ENCODE measurements at places on chromosomes 7 and 10.

DNA sequence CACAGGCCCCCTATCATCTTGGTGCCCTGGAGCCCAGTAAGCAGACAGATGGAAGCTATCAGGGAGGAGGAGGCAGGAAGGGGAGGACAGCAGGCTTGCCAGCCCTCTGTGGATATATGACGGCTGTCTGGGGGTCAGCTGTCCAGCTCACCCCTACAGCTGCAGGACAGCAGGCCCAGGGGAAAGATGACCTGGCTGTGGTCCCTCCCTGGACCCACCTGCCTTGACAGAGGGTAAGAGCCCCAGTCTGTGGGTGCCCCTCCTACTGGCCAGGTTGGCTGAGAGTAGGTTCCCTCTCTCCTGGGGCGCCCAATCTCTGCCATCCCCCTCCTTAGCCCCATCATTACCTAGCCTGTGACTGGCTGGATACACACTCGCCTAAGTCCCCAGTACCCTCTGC, 62.5 kb downstream of the C10orf143 start:
- DNase-seq, result no peak

DNA sequence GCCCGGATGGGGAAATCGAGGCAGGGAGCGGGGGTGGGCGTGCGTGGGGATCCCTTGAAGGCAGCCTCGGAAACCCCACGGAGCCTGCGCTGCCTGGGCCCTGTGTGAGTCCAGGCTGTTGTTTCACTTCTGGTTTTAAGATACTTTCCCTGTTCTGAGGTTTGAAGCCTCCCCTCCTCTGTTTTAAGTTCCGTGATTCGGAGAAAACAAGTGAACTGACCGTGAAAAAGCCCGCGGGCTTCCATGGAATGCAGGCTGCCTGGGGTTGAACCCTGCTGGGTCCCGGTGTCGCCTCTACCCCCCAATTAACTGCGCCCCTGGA, 401 bp downstream of the LRRC27 start:
- no peak for DNase-seq

DNA sequence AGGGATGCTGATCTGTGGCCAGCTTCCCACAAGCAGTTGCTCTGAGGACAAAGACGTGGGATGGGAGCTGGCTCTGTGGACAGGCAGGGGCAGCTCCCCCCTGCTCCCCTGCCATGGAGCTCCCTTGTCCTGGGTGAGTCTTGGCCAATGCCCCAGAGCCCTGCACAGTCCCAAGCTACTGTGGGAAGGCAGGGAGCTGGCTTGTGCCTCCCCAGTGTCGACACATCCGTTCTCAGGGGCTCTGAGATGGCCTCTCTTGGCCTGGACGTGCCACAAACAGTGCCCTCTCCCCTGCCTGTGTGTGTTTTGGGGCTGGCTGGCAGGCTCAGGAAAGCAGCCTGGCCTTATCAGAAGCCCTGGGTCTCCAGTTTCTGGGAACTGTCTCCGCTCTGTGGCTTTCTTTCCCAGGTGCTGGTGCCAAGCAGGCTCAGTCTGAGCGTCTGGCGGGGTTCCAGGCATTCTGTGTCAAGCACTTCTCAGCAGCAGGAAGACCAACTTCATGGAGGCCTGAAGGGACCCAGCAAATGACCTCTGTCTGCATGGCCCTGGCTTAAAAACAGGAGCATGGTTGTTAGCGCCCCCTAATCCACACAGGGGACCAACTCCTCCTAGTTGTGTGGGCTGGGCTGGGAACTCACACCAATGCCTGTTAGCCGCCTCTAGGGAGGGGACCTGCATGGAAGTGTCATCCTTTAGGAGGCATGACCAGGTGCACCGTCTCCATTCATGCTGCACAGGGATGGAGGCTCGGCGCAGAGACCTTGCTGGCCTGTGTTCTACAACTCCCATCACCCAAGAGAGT, 375.2 kb downstream of the RPS24 start:
- DNase-seq, result no peak

- no peak for DNase-seq
These were observed 51.9 kb downstream of the LAMB4 start for GRCh38 chr7:108078211-108078673.

DNA sequence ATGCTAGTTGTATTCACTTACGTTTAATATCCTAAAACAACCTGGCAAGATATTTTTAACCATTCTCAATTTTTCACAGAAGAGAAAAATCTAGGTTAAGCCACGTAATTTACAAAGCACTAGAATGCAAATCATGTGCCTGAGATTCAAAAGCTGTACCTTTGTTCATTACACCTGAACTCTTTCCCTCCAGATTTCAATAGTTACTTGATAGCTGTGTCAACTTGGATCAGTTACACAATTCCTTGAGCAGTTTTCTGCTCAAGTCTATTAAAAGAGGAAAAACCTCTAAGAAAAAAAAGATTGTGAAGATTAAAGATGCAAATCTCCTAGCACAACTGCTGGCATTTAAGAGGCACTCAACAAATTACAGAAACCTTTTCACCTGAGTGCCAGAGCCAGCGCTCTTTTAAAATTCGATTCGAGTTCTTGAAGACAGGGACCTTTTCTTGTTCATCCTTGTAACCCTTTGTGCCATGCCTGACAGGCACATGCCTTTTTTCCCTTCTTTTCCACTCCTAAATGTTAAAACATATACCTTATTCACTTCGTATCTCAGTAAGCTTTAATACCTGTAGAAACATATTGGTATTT, 886 bp downstream of the NSUN6 start:
- no peak for DNase-seq

DNA sequence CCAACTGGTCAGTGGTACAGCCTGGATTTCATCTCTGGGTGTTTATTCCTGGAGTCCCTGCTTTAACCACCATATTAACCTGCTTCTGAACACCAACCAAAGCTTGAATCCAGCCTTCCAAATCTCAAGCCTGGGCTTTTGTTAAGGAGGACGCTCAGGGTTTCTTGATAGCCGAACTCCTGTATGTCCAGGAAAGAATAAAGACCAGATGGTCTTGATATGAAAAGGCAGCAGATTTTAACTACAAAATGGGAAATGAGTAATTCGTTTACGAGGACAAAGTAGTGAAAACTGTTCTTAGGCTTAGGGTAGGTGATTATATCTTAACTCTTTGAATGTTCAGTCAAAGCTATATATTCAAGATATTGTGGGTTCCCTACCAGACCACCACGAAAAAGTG, 129.1 kb upstream of the INSYN2A start:
- no peak for DNase-seq

GRCh38 chr7:140678816-140679130, 6.0 kb downstream of the ADCK2 start:
- no peak for DNase-seq

DNA sequence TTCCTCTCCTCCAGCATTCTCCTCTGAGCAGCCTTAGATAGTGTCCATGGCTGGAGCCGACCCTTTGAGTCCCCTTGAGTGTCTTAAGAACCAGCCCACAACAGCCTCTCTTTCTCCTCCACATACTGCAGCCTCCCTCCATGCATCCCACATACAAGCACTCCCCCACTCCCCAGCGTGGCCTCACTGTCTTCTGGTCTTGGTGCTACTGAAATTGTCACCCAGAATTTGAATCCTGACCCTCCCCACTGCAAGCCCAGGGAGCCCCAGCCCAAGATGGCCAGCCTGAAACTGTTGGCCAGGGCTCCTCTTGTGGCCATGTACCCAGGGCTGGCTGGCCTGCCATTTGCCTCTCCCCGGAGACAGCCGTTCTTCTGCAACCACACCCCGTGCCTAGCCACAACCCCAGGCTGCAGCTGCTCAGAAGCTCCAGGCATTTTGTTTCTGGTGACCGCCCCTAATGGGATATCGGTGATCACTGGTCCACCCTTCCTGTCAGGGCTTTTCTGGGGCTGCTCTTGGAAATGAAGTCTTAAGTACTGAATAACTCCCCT, 18.8 kb upstream of the SH2D4B start:
- DNase-seq, result no peak

DNA sequence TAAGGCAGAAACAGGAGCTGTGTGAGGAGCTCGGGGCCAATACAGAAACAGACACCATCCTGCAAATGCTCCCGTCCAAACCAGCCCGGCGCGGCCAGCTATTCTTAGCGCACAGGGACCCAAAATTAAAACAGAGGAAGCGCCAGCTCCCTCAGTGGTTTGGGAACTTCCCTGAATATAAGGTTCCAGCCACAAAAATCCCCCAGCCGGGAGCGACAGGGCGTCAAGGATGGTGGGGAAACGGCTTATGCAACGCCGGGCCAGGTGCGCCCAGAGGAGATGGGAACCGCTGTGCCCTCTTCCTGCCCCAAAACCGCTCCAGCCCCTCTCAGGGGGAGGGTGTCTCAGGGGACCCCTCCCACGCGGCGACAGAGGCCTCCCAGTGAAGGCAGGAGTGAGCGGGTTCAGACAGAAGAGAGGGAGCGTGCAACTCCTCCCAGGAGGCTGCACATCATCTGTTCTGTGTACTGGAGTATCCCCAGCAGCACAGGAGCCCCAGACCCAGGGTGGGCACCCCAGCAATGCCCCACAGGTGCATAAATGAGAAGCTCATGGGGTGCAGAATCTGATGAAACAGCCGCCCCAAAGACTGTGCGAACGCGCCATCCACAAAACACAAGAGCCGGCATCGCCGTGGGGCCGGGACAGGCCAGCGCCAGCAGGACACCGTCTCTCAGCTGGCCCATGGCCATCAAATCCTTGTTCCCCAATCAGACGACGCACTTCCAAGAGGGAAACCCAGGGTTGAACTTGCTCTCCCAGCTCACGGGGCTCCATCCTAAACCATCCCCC, 73.9 kb upstream of the PDGFA start:
- DNase-seq, result no peak

DNA sequence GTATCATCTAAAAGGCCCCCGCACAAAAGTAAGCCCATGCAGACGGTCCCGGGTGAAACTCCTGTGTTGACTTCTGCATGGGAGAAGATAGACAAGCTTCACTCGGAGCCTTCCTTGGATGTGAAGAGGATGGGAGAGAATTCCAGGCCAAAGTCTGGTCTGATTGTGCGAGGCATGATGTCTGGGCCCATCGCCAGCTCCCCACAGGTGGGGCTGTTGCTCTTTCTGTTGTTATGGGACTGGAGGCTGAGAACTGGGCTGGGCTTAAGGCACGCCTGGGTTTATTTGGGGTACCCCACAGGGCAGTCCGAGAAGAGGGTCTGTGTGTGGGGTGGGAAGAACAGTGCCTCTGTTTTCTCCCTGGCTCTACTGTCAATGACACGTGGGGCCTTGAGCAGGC, 14.6 kb downstream of the MINDY4 start:
- no peak for DNase-seq

DNA sequence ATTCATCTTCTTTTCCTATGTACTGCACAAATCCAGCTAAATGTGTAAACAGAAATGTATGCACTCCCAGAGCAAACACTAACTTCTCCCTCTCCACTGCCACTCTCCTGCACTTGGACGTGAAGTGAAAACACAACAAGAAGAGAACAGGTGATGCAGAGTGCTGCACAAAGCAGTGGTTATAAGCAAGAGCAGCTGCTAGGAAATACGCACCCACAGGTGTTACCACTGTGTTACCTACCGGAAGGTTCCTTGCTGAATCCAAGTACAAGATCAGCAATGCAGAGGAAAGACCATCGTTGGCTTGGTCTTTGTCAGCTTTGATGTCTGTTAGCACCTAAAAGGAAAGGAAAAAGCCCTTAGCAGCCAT, 54.6 kb upstream of the NCAPG2 start:
- no peak for DNase-seq

Data from activated T-cell treated with anti-CD3 and anti-CD28 coated beads for 24 hours (primary cell).